ENCODE measurements at places on chromosomes 12 and 14.

- DNase-seq: no peak
These were observed 143.0 kb downstream of the OTOGL start for GRCh38 chr12:80242321-80242720.

DNA sequence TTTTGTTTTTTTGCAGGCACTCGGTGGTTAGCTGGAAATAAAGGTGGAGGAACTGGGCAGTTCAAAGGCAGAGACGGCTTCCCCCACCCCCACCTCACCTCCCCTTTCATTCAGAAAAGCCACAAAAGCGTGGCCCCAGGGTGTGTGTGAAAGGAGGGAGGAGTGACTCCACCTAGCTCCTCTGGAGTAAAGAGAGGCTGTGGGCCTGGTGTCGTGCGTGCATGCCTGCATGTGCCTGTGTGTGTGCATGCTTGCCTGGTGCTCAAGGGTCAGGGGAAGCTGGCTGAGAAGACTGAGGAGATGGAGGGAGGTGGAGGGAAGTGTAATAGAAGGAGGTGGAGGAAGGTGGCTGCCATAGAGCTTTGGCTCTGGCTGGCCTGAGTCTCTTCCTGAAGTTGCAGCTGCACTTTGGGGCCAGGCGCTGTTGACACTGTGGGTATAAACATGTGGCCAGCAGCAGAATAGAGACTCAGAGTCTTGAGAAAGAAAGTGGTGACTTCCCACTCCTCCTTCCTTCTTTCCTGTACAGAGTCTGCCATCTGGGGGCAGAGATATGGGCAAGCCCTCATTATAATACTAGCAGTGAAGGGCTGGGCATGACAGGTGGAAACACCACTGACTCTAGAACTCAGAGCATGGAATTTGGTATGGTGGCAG lies 36.9 kb upstream of the SINHCAF start:
- no peak for DNase-seq

DNA sequence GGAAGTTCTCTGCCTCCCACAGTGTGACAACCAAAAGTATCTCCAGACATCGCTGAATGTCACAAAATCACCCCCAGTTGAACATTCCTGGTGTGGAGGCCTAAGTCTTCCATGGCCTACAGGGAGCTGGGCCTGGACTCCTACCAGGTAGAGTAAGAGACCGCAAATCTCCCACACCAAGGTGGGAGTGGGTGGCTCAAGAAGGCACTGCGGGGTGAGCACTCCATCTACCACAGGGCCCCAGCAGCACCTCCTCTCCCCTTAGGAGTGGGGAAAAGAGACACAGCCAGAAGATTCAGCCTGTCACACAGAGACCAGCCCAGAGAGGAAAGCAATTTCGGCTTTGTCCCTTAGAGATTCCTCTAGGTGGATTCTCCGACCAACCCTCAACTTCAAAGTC lies 25.5 kb downstream of the LRTM2 start:
- DNase-seq: no peak

DNA sequence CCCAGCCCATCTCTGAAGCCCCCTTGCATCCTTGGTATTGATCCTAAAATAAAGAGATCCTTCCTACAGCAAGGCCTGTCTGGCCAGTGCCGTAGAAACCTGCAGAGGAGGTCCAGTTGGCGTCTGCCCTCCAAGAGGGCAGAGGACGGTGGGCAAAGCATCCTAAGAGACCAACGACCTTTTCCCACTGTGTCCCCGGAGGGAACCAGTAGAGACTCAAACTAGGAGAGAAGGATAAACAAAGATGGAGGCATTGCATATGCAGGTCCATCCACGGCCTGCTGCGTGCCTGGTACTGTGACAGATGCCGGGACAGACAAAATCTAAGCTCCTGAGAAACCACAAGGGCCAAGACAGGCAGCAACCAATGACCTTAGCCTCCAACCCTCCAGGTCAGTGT lies 3.8 kb downstream of the NCKAP5L start:
- DNase-seq: no peak

- DNase-seq: no peak
These were observed 112.0 kb upstream of the CLEC14A start for GRCh38 chr14:38367922-38368321.

DNA sequence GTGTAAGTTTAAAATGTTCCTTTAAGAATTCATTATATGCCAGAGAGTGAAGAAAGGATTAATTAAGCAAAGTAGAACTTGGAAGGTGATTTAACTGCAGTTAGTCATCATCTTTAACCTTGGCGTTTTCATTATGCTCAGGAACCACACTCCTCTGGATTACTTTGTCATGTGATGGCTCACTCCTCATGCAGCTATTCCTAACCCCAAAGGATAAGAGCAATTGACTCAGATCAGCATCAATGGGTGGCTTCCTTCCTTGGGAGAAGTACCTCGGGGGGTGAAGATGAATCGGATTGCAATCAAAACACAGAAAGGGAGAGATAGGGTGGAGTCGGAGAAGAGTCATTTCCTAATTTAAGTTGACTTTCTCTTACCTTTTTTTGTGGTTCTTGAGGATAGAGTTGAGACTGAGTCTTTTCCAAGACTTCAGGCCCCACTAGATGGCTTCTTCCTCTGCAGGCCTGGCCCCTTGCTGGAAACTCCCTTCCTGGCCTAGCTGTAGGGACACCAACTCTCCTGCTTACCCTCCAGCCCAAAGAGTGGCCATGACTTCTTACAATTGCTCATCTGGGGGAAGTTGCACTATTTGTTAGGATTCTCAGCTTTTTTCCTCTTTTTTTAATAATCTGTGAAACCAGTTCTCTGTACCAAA lies 238.6 kb upstream of the DDHD1 start:
- DNase-seq: no peak
